ENCODE measurements at places on chromosomes 3 and 15. TPM values are rescaled to one million over a fixed set of nuclear protein-coding genes. Genes with fewer than 3 reads are reported as not detected.

The ADAMTSL3 gene
- total RNA-seq, result 12.2 TPM

The KIF15 gene
- total RNA-seq, result 0.24 TPM

The TBC1D23 gene
- 16.3 TPM for total RNA-seq

The FEZF2 gene
- total RNA-seq, result not detected

The SGO1 gene
- total RNA-seq, result 0.63 TPM

The BFSP2 gene
- not detected for total RNA-seq

The ABHD2 gene
- 118 TPM for total RNA-seq

The HRG gene
- total RNA-seq, result not detected

The TMCO5A gene
- not detected for total RNA-seq

The MRPS11 gene
- total RNA-seq, result 29.3 TPM

The B3GALNT1 gene
- total RNA-seq, result 70.2 TPM

The SEMA5B gene
- 0.51 TPM for total RNA-seq

The ARGFX gene
- total RNA-seq, result not detected

The ATXN7 gene
- total RNA-seq, result 13.9 TPM

The IL16 gene
- total RNA-seq, result 3.9 TPM

The MORC1 gene
- not detected for total RNA-seq

The CEMIP gene
- total RNA-seq, result 0.22 TPM

Measured in right atrium auricular region (tissue), 2 donors.